Type B pancreatic cell (in vitro differentiated cells): ENCODE measurements at places on chromosomes 11 and 22. TPM values are rescaled to one million over a fixed set of nuclear protein-coding genes. Genes with fewer than 3 reads are reported as not detected.

The MRGPRF gene
- total RNA-seq = 0.43 and 1.4 TPM in 2 replicates

The CCDC87 gene
- 0.94 and 1.1 TPM in 2 replicates for total RNA-seq

The SLC22A12 gene
- total RNA-seq = not detected in 2 replicates

The NLRP14 gene
- total RNA-seq = 0.12 and 0.24 TPM in 2 replicates

The SPINDOC gene
- total RNA-seq = 33.7 and 61.6 TPM in 2 replicates

GRCh38 chr22:45320357-45320976 lies 10.7 kb downstream of the FAM118A start:
- no peak for DNase-seq
- H3K27me3 ChIP-seq = no peaks in the 10 kb centered on the region
- peaks cover 21% of the 10 kb centered on the region for H3K36me3 ChIP-seq

DNA sequence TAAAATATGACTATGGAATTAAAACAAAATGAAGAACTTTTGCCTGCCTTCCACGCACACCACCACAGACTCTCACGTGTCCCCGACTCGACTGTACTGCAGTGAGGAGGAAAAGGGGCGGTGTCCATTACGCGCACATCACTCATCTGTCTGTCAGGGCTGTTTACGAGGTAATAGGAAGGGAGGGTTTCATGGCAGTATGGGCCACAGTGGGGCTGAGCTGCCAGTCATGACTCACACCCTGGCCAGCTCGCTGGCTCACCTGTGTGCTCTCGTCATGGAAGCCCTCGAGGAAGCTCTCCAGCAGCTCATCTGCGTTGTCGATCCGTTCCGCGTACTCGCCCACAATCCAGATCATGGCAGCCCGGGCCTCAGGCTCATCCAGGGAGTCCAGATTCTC lies 33.5 kb upstream of the RASL10A start:
- no peak for DNase-seq
- H3K27me3 ChIP-seq = no peaks in the 10 kb centered on the region
- peaks cover 20% of the 10 kb centered on the region for H3K36me3 ChIP-seq
- H3K4me1 ChIP-seq = peaks cover 8% of the 10 kb centered on the region
- no peak overlapping the region for H3K27ac ChIP-seq
- H3K4me3 ChIP-seq = no peak overlapping the region

DNA sequence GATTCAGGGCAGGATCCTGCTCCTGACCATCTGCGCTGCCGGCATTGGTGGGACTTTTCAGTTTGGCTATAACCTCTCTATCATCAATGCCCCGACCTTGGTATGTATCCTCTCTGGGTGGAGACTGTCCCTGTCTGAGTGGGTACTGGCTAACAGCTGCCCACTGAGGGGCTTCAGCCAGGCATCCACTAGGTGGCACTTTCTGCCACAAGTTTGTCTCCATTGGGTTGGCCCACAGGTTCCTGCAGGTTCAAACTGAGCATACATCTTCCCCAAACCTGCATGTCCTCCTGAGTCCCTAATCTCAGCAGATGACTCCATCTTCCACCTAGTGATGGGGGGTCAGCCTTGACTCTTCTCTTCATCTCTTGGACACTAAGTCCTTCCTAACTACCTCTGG lies 4.4 kb downstream of the SLC2A11 start:
- no peaks in the 10 kb centered on the region for H3K27me3 ChIP-seq
- H3K36me3 ChIP-seq = peaks cover 8% of the 10 kb centered on the region
- H3K4me1 ChIP-seq = peaks cover 10% of the 10 kb centered on the region

DNA sequence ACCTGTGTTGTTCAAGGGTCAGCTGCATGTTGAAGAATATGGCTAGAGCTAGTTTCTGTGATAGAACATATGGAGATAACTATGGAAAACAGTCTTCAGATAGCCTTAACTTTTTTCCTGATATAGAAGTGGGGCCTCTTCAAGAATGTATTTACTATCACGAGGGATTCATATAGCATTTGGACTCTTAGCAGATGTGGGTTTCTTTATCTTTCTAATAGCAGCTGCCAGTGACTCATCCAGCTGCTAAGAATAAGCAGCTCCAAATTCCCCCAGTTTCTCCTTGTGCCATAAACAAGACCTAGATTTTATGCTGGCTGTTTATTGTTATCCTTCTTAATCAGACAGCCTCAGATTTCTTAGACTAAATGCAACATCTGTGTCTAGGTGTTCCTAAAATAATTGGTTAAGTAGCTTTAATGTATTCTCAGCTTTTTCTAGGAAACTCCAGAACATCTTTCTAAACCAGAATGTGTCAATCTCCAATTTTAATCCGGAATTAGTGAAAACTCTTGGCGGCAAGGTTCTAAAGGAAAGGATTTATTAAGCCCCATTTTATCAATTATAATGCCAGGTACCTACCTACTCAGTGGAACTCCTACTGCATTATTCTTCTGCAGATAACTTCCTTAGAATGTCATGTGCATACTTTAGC lies 119.8 kb downstream of the CSTPP1 start:
- no peak for DNase-seq
- no peak overlapping the region for H3K27ac ChIP-seq
- peaks cover 30% of the 10 kb centered on the region for H3K36me3 ChIP-seq
- peaks cover 16% of the 10 kb centered on the region for H3K4me1 ChIP-seq

DNA sequence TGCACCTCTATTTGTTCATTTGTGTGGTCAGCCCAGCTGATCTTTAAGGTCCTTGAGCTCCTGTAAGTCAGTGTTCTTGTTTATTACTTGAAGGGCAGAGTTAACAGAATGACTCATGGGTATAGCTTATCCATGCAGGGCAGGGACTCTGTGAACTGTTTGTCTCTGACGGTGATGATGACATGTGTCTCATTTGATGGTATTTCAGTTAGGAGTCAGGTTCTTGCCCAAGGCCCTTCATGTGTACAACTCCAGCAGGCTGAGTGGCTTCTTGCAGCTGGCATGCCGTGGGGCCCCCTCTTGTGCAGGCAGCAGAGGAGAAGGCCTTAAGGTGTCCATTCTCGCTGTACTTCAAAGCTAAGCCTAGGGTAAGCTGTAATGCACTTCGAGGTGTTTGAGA lies 165.1 kb downstream of the DBX1 start:
- H3K27ac ChIP-seq = peak overlapping the region; percentile 58
- H3K4me1 ChIP-seq = peaks cover 45% of the 10 kb centered on the region
- peak overlapping the region; percentile 9 for H3K4me3 ChIP-seq
- H3K27me3 ChIP-seq = no peaks in the 10 kb centered on the region

GRCh38 chr11:108601150-108601549 lies 7.6 kb upstream of the EXPH5 start:
- H3K4me3 ChIP-seq = no peak overlapping the region
- no peak overlapping the region for H3K27ac ChIP-seq
- peaks cover 5% of the 10 kb centered on the region for H3K27me3 ChIP-seq
- H3K36me3 ChIP-seq = no peaks in the 10 kb centered on the region
- H3K4me1 ChIP-seq = no peaks in the 10 kb centered on the region
- DNase-seq = no peak

DNA sequence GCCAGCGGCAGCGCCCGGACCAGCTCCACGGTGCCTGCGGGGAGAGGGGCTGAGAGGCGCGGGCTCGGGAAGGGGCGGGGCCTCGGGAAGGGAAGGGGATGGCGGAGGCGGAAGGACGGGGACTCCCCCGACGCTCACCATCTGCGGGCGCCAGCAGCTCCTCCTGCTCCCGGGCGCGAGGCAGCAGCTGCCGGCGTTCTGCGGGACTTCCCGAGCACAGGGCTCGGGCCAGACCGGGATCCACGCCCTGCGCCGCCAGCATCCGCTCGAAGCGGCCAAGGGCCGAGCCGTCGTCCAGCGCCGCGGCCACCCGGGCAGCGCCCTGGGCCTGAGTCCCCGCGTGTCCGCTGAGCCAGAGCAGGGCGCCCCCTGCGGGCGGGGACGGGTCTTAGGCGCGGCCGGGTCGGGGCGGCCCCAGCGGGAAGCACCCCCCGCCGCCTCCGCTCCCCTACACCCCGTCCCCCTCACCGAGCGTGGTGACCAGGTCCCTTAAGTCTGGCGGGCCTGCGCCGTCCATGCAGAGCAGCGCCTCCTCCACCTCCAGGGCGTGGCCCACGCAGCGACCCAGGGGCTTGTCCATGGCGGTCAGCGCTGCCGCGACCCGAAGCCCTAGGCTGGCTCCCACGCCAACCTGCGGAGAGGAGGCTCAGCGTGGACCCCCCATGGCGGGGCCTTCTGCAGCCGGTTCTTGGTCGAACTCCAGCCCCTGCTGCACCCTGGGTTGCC lies 873 bp upstream of the SCO2 start:
- peaks cover 28% of the 10 kb centered on the region for H3K27me3 ChIP-seq
- DNase-seq = no peak
- peaks cover 4% of the 10 kb centered on the region for H3K36me3 ChIP-seq
- H3K4me1 ChIP-seq = peaks cover 6% of the 10 kb centered on the region
- peak overlapping the region; percentile 74 for H3K4me3 ChIP-seq
- H3K27ac ChIP-seq = peak overlapping the region; percentile 46

- peaks cover 22% of the 10 kb centered on the region for H3K27me3 ChIP-seq
- no peak for DNase-seq
- no peaks in the 10 kb centered on the region for H3K36me3 ChIP-seq
- no peak overlapping the region for H3K4me3 ChIP-seq
- peaks cover 4% of the 10 kb centered on the region for H3K4me1 ChIP-seq
Observed at GRCh38 chr11:117970400-117971024, 15.7 kb upstream of the IL10RA start.

DNA sequence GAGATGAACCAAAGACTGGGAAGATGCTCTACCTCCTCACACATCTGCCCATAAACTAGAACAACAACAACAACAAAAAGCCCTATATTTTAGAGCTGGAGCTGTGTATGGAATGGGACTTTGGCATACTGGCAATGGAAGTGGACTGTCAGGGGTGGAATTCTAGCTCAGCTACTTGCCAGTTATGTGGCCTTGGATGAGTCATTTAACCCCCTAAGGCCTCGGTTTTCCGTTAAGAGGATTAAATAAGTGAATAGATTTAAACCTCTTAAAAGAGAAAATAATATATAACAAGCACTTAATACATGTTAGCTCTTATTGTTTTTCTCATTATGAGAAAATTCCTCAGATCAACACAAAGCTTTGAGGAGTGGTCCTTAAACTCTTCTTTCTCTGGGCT lies 195.0 kb downstream of the KIF18A start:
- H3K4me3 ChIP-seq = no peak overlapping the region
- no peak for DNase-seq
- H3K27ac ChIP-seq = no peak overlapping the region
- peaks cover 9% of the 10 kb centered on the region for H3K27me3 ChIP-seq
- no peaks in the 10 kb centered on the region for H3K36me3 ChIP-seq

GRCh38 chr11:98587884-98588283 lies 432.9 kb upstream of the CNTN5 start:
- H3K4me1 ChIP-seq = no peaks in the 10 kb centered on the region
- H3K27me3 ChIP-seq = no peaks in the 10 kb centered on the region
- DNase-seq = no peak
- H3K36me3 ChIP-seq = no peaks in the 10 kb centered on the region
- H3K4me3 ChIP-seq = no peak overlapping the region

- H3K27ac ChIP-seq = peak overlapping the region; percentile 81
- no peak overlapping the region for H3K4me3 ChIP-seq
- no peaks in the 10 kb centered on the region for H3K36me3 ChIP-seq
- no peak for DNase-seq
- H3K27me3 ChIP-seq = peaks cover 4% of the 10 kb centered on the region
Observed at GRCh38 chr11:19080579-19080993, 20.1 kb upstream of the MRGPRX2 start.

- no peaks in the 10 kb centered on the region for H3K36me3 ChIP-seq
- H3K4me1 ChIP-seq = peaks cover 8% of the 10 kb centered on the region
- H3K27me3 ChIP-seq = no peaks in the 10 kb centered on the region
- H3K4me3 ChIP-seq = no peak overlapping the region
Observed at GRCh38 chr22:36467042-36467810, 14.2 kb downstream of the TXN2 start.

GRCh38 chr22:39967103-39967829 lies 7.1 kb downstream of the TMA7B start:
- H3K4me1 ChIP-seq = peaks cover 20% of the 10 kb centered on the region
- H3K27ac ChIP-seq = peak overlapping the region; percentile 39
- peaks cover 29% of the 10 kb centered on the region for H3K27me3 ChIP-seq
- H3K36me3 ChIP-seq = no peaks in the 10 kb centered on the region
- no peak for DNase-seq

- H3K27me3 ChIP-seq = peaks cover 74% of the 10 kb centered on the region
- no peaks in the 10 kb centered on the region for H3K36me3 ChIP-seq
- H3K4me1 ChIP-seq = peaks cover 6% of the 10 kb centered on the region
- no peak overlapping the region for H3K27ac ChIP-seq
- no peak overlapping the region for H3K4me3 ChIP-seq
- DNase-seq = no peak
Observed at GRCh38 chr11:120869097-120869496, 154.8 kb upstream of the TBCEL start.

DNA sequence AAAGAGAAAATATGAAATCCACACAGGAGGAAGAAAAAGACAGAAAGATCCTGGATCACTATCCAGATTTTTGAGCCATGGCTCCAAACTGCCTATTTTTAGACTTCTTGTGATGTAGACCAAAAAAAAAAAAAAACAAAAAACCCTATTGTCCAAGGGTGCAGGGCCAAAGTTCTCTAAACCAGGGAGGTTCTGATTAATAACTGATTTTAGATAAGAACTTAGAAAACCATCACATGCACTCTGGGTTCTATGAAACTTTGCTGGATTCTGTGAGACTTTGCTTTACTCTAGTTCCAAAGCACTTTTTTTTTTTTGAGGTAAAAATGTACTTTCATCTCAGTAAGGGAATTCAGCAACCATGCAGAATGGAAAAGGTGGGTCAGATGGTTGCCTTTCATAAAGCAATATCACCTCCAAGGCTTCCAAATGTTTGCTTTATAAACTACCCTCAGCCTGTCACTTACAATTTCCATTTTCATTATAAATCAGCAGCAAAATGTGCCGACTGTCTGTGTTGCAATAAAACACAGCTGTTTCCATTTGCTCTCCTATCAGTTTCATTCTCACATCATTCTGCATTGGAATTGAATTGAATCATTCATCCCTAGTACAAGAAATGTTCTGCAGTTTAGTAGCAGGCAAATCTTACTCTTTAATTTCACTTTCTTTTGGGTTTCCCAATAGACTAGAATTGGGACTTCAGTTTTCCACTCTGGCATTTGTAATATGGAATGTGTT lies 1584.3 kb upstream of the RAG2 start:
- H3K36me3 ChIP-seq = no peaks in the 10 kb centered on the region
- no peaks in the 10 kb centered on the region for H3K4me1 ChIP-seq
- no peaks in the 10 kb centered on the region for H3K27me3 ChIP-seq
- H3K27ac ChIP-seq = no peak overlapping the region
- DNase-seq = no peak

DNA sequence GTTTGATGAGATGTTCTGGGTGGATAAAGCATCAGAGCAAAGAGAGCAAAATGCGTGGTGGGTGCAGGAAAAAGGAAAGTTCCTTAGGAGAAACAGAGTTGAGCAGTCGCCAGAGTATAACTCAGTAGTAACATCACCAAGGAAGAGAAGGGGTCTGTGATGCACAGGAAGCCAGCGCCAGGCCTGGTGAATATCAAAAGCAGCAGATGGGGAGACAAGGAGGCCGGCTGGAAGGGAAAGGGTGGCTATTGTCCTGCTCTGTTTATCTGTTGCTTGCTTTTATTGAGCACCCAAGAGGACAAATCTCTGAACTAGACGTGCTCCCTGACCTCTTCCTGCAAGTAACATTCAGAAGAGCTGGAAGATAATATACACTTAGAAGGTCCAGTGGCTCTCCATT lies 52.7 kb upstream of the GRAMD1B start:
- no peak overlapping the region for H3K4me3 ChIP-seq
- peaks cover 11% of the 10 kb centered on the region for H3K4me1 ChIP-seq
- no peak for DNase-seq
- no peaks in the 10 kb centered on the region for H3K36me3 ChIP-seq
- peaks cover 9% of the 10 kb centered on the region for H3K27me3 ChIP-seq
